ENCODE measurements at places on chromosomes 16 and 17.

- DNase-seq = no peak
These were observed 422.9 kb downstream of the WWOX start for GRCh38 chr16:78522327-78522726.

GRCh38 chr16:71707199-71707598 is 17.3 kb downstream of the PHLPP2 start:
- no peak for DNase-seq

DNA sequence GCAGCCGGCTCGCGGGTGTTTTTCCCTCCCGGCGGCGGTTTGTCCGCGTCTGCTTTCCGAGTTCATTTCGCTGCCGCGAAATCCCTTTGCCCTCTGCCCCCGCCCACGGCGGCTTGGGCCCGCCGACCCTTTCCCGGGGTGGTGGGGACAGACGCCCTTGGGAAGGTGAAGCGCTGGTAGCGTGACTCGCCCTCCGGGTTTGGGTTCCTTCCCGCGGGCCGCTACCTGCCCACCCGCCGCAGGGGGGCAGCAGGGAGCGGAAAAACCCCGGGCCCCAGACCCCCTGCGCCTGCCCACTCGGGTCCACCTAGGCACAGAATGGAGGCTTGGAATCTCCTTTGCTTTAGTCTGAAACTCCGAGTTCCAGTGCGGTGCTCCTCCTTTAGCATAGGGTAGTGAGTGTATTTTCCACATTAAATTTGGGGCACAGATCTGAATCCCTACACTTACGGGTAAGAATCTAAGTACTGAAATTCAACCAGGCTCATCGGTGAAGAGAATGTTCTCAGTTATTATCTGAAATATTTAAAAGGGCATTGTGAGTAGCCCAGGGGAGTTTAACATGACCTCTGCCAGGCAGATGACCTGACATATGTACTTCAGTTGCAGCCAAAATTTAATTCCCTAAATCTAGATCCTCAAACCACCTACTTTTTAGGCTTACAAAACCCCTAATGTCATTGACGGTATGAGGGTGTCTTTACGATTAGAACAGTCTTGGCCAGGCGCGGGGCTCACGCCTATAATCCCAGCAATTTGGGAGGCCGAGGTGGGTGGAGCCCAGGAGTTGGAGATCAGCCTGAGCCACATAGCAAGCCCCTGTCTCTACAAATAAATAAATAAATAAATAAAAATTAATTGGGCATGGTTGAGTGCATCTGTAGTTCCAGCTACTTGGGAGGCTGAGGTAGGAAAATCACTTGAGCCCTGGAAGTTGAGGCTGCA is 1.0 kb downstream of the NME2 start:
- no peak for DNase-seq

DNA sequence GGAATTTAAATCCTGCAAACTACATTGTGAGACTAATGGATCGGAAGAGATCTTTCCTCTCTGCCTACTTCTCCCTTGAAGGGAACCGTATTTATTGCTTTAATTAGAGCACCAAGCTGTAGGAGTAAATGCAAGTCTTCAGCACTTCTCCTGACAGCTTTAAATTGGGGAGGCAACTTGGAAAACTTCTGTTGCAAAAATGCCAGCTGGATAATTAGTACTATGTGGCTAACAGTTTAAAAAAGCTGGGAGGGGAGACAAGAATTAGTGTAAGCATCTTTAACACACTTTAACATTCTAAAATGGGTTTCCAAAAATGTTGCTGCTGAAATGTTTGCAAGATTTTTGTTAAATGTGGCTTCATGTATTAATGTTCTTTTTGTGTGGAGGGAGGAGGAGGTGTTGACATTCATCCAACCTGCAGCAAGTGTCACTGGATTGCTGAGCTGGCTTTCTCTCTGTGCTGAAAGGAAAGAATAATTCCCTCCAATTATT is 108.5 kb downstream of the PCTP start:
- no peak for DNase-seq

DNA sequence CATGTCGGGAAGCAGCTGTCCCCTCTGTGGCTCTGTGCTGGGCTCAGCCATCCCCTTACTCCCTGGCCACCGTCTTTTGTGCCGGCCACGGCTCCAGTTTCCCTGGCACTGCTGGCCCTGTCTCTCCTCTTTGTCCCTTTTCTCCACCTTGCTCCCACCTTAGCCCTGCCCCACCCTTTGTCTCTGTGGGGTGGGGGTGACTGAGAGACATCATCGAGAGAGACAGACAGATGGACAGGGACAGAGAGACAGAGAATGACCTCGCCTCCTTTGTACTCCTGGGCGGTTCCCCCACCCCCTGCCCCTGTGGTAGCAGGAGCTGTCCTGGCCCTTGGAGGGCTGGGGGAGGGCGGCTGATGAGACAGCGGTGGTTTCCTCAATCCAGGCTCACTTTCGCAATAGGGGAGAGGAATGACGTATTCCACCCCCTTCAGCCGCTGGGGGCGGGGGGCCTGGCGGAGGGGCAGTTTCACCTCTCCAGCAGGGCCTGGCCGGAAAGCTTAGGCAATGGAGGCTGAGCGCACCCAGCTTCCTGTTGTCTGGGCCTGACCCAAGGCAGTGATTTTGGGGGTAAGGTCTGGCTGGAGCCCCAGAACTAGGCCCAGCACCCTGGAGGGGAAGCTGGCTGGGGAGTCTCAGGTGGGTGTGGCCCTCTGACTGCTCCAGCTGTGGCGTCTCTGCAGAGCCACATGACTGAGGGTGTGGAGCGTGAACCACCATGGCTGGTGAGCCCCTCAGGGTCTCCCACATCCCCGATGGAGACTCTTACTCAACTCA is 7.3 kb downstream of the FMNL1 start:
- DNase-seq = peak; percentile 76

GRCh38 chr16:83490073-83490472 is 317.7 kb upstream of the HSBP1 start:
- no peak for DNase-seq

DNA sequence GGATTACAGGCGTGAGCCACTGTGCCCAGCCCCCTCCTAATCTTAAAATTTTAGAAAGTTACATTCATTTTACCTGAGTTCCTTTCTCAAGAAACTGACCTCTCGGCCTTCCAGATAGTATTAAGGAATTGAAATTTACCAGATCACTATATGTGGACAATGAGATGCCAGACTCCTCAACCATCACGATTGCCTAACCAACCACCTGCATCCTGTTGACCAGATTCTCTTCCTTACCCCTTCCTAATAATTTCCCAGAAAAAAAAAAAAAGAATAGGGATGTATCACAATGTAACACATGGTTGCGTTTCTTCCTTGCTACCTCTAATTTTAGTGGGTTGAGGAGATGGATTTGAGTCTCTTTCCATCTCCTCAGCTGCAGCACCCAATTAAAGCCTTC is 72.1 kb downstream of the BMERB1 start:
- DNase-seq = no peak

DNA sequence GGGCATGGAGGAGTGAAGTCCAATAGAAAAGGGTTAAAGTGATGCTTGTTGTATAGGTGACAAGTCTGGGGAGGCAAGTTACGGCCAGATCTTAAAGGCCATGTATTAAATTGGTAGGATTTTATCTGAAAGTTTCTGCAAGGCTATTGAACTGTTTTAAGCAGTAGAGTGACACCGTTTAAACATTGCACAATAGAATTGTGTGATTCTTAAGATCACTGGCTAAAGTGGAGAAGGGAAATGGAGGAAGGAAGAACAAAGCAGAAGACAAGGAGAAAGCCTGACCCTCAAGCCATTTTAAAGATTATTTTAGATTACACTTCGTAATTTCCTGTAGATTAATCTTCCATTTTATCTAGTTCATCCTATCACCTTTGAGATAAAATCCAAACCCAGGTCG is 5.6 kb upstream of the MPHOSPH6 start:
- no peak for DNase-seq

- DNase-seq = no peak
These were observed 3.5 kb downstream of the FMNL1 start for GRCh38 chr17:45225051-45225700.
